ENCODE measurements at places on chromosomes 3 and 15. TPM values are rescaled to one million over a fixed set of nuclear protein-coding genes. Genes with fewer than 3 reads are reported as not detected.
A peak's percentile ranks its signal among the peaks of the same experiment; 100 is the strongest.

The CCDC54 gene
- total RNA-seq = not detected

The CADPS gene
- total RNA-seq = not detected

DNA sequence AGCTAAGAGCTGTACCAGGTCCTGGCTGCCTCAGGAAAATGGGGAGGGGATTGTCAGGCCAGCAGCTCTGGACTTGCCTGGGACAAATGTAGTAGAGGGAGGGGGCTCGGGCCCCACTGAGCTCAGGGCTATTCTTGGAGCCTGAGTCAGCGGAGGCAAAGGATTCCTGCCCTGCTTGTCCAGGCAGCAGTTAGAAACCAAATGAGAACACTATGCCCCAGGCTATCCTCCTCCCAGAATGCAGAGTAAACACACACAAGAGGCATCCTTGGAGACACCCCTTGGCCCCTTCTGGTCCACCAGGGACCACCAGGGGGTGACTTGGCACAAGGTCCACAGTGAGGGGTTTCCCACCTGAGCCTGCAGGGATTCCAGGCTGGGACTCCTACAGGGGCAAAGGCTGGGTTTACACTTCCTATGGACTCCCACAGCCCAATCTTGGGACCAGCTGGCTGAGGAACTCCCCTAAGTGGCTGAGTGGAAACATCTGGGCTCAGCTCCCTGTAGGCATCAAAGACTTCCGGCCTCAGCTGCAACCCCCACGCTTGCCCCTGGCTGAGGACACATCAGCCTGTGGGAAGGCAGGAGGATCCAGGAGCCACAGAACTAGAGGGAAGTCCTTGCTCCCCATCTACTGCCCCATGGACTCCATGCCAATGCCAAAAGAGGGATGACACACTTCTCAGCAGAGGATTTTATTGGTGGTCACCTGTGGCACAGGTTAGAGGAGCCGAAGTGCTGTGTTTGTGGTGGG, 3.4 kb upstream of the COL7A1 start:
- peak overlapping the region; percentile 95 for H3K27ac ChIP-seq
- peak; percentile 96 for DNase-seq

DNA sequence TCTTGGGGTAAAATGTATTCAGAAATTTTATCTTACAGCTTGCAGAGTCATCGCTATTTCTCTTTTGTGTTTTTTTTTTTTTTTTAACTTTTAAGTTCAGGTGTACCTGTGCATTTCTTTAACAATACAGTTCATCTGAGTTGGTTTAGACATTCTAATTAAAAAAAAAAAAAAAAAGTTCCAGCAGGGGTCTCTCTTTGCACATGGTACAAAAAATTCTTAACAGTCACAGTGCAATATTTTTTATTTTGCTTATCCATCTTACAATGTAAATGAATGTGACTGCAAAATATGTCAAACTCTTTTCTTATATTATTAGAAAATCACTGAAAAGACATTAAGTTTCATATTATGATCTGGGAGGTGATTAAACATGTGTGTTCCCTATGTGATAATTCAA, 47.5 kb upstream of the SLC9A9 start:
- peaks cover 17% of the 10 kb centered on the region for H3K27me3 ChIP-seq
- no peak overlapping the region for H3K27ac ChIP-seq
- H3K4me3 ChIP-seq = no peak overlapping the region

DNA sequence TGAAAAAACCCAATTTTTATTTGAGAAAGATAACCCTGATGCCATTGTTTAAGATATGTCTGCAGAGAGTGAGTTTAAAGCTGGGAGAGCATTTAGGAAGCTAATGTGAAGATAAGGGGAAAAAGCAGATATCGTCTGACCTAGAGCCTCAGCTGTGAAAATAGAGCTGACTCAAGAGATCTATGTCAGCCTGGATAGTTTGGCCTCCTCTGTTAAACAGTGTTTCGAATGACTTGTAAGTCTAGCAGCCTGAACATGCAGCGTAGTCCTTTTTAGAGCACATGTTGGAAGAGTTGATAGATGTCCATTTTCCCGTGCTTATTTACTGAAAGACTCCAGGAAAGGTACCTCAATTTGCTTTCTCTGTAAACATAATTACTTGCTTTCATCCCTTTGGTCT, 48.1 kb downstream of the ALCAM start:
- no peak for DNase-seq
- no peak overlapping the region for H3K27ac ChIP-seq
- peaks cover 26% of the 10 kb centered on the region for H3K4me1 ChIP-seq
- H3K36me3 ChIP-seq = peaks cover 14% of the 10 kb centered on the region

Measured in osteocyte (in vitro differentiated cells).